ENCODE measurements at places on chromosomes 1 and 21.

DNA sequence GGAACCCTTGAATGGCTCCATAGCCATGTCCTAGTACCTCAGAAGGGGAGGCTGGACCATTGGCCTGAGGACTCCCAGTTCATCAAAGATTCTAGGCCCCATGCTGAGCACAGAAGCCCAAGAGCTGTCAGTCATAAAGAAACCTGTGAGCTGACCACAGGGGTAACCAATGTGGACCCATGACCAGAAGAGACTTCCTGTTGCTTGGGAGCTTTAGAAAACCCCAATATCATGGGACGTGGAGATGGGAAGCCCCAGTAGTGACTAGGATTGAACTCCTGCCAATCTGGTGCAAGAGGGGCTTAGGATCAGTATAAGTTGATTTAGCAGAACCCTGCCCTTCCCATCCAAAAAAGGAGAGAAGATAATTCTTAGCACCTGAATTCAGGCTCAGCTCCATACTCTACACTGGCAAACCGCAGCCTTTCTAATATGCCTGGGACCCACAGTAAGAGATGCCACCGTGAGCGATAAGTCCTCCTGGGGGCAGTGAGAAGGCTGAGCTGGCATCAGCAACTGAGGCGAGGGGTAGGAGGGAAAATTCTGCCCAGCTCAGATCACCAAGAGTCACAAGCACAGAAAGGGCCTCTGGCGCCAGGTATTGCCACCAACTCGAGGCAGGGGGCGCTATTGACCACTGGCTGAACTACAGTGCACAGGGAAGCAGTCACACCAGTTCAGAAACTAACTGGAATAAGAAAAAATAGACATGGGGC lies 108.9 kb downstream of the CAPN8 start:
- DNase-seq: no peak

- DNase-seq: no peak
These were observed 38.8 kb upstream of the HIVEP3 start for GRCh38 chr1:41957568-41957967.

- DNase-seq: no peak
These were observed 4.5 kb downstream of the DESI2 start for GRCh38 chr1:244657421-244657820.

DNA sequence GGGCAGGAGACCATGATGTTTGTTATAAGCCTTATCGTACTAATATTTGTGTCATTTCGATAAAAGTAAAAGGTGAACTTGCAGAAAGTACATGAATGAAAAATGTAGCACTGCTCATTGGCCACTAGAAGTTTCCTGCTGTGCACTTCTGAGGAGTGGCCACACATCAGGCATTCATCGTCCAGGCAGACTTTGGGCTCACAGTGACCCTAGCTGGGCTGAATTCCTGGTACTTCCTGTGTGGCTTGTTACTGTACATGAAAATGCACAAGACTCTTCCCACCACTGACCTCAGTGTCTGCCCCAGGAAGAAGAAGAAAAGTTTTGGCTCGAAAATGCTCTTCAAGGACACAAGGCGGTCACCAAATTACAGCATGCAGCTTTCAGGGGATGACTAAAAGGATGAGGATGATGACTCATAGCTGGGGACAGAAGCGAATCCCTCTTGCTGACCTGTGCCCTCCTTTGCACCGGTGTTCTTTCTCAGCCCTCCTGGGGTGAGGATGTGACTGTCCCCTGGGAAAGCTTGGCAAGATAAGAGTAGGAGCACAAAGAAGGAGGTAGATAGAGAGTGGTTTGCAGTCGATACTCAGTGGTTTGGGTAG lies 252.4 kb upstream of the KAZN start:
- no peak for DNase-seq

DNA sequence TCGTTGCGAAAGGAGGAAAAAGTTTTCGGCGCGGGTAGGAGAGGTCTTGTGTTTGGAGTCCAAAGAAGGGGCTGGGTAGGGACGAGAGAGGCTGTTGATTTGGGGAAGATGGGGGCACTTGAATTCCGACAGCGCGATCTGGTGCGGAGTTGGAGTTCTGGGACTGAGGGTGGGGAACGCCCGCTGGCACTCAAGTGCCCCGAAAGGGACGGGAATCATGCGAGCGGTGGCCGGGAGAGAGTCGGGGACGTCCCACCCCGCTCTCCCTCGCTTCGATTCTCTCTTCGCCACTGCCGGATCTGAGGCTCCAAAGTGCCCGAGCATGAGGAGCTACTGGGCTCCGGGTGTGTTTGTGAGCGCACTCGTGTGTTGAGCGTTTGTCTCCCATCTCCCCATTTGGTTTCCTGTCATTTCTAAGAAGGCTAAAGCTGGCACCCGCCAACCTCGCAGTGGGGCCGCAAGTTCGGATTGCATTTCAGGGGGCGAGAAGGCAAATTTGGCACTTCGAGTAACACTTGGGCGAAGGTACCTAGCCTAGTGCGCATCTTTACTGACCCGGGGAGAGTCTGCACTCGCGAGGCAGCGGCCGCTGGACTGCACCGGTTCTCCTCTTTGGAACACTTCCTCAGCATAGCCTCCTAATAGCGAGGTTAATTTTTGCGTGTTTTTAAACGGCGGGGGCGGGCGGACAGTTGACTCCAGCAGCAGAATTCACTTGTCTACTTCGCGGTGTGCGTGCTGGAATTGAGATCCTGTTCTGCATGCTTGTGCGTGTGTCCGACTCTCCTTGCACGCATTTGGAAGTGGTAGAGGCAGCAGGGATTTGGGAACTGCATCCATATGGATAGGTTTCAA lies 1.2 kb downstream of the CHRM3 start:
- DNase-seq: no peak

- no peak for DNase-seq
These were observed 51.8 kb downstream of the ANGPTL1 start for GRCh38 chr1:178819123-178819522.

GRCh38 chr1:51792864-51793263 lies 85.7 kb downstream of the NRDC start:
- no peak for DNase-seq

- DNase-seq: no peak
These were observed 14.1 kb downstream of the COP1 start for GRCh38 chr1:176193023-176193422.

DNA sequence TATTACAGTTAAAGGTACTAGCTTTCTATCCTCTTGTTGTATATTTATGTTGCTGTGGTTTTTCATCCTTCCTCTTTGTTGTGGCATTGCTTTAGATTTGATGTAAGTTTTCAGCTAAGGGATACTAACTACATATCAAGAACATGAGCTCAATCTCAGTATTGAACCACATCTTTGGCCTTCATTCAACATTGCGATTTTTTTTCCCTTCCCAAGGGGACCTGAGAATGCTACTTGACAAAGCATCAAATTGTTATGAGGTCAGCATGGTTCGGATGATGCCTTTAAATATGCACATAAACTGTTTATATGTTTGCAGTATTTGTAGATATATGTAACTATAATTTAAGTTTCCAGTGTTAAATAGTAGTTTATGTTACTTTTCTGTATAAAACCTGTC lies 31.7 kb upstream of the GPR88 start:
- DNase-seq: no peak

DNA sequence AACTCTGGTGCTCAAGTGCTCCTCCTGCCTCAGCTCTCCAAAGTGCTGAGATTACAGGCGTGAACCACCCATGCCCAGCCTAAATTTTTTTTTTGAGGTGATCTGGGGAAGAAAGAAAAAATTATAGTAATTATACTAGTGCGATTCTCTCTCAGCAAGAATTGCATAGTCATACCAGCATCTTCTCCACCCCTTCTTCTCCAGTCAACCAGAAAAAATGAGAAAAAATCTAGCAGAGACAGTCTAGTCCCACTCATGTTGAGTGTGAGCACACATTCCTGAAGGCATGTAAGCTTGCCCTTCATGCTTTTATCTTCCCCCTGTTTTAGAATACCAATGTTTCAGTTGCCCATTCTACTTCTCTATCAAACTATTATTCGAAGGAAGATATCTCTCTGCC lies 207.6 kb downstream of the S1PR1 start:
- DNase-seq: no peak

- peak; percentile 82 for DNase-seq
These were observed 458 bp upstream of the ALPL start for GRCh38 chr1:21508580-21509350.

DNA sequence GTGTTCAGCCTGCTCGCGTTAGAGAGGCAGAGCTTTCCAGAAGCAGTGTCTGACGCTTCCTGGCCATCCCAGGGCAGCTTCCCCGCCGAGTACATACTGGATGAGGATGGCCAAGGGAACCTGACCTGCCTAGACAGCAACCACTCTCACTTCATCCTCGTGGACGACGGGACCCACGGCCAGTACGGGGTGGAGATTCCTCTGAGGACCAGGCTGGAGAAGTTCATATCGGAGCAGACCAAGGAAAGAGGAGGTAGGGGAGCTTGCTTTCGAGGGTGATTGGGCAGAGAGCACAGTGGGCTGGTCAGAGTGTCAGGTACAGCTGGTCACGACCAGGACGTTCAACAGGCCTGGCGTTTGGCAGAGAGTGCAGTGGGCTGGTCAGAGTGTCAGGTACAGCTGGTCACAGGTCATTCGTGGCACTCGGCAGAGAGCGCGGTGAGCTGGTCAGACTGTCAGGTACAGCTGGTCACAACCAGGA lies 22.4 kb downstream of the TRPM2 start:
- no peak for DNase-seq

- DNase-seq: no peak
These were observed 51.5 kb upstream of the EDARADD start for GRCh38 chr1:236342403-236343245.

GRCh38 chr1:66050123-66050522 lies 257.4 kb downstream of the PDE4B start:
- DNase-seq: no peak

GRCh38 chr1:9909234-9910046 lies 629 bp downstream of the CTNNBIP1 start:
- peak; percentile 58 for DNase-seq

- no peak for DNase-seq
These were observed 18.5 kb upstream of the SLC1A7 start for GRCh38 chr1:53160924-53161378.

DNA sequence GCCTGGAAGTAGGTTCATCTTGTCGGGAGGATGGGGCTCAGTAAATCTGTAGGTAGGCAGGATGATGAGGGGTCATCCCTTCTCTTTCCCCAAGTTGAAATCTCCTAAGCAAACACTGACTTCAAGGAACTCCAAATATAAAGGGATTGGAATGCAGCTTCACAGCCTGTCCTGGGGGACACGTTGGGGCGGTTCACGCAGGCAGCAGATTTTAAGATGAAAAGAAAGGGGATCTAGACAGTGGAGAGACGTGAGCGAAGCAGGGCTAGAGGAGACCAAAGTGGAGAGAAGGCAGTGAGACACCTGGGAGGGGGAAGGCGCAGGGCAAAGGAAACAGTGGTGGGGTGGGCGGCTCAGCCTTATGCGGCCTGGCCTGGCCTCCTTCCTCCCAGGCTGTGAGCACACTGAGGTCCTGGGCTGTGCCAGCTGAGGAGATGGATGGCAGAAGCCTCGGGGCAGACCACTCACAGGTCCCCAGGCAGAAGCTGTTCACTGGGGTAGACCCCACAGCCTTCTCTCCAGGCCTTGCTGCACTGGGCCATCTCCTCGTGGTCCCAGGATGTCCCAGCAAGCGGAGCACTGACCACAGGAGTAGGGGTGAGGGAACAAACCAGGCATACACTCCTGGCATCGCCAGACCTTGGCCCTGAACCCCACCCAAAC lies 51.7 kb downstream of the TOR1AIP2 start:
- DNase-seq: no peak

- DNase-seq: peak; percentile 22
These were observed 27.8 kb downstream of the ILDR2 start for GRCh38 chr1:166947398-166948043.

GRCh38 chr1:108050911-108051629 lies 86.1 kb upstream of the VAV3 start:
- no peak for DNase-seq

- no peak for DNase-seq
These were observed 39.0 kb downstream of the OLFM3 start for GRCh38 chr1:101957771-101958170.

DNA sequence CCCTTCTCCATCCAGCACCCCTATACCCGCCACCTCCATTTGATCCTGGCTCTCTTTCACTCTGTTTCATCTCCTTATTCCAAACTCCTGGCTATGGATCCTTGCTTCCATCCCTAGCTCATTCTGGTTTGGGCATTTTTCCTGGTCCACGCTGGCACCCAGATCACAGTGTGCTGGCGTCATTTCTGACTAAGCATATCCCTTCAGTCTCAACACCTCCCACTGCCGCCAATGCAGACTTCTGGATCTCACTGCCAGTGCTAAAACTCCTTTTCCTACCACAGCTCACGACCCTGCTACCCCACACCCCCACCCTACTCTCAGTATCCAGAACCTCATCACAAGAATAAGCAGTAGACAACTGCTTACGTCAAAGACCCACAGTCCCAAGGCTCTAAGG lies 16.3 kb downstream of the SEC16B start:
- no peak for DNase-seq

GRCh38 chr1:151905070-151905442 lies 4.3 kb downstream of the THEM4 start:
- DNase-seq: no peak

DNA sequence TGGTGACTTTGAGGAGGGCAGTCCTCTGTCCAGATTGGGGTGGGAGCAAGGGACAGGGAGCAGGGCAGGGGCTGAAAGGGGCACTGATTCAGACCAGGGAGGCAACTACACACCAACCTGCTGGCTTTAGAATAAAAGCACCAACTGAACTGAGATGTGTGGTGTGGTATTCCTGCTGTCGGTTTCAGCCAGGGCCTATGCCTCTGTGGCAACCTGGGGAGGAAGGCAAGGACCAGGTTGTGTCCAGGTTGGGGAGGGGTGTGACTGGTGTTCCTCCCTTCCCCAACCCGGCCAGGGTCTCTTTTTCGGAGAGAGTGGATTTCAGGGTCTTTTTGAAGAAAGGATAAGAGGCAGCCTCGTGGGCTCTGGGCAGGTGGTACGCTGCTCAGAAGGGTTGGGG lies 6.3 kb downstream of the PROK1 start:
- no peak for DNase-seq

DNA sequence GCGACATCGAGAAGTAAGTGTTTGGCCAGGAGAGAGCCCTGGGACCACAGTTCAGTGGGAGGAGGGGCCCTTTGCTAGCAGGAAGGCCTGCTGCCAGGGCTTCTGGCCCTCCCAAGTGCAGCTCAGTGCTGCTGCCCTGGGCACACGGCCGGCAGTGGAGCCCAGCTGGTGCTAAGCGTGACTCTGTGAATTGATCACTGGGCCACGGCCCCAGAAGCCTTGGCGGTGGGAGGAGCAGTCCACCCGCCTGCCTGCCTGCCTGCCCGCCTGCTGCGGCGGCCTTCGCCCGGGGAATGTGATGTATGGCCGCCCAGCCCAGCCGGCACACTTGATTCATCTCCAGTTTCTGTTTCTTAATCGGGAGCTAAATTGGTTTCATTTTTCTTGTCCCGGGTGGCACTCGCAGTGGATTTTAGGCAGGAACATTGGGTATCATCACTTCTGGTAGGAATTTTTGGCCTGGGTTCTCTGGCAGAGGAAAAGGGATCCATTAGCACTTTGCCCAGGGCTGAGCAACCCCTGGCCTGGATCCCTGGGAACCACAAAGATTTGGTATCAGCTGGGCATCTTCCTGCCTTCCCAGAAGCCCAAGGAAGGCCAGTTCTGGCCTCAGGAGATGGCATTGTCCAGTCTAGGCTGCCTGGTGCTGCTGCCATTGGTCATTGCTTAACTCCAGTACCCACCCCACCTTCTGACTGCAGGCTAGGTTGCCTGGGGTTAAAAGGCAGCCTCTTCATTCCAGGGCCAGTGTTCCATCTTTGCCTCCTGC lies 28.6 kb downstream of the TMEM53 start:
- no peak for DNase-seq
